Natural killer cell (primary cell): ENCODE measurements at places on chromosomes 5 and 9.

DNA sequence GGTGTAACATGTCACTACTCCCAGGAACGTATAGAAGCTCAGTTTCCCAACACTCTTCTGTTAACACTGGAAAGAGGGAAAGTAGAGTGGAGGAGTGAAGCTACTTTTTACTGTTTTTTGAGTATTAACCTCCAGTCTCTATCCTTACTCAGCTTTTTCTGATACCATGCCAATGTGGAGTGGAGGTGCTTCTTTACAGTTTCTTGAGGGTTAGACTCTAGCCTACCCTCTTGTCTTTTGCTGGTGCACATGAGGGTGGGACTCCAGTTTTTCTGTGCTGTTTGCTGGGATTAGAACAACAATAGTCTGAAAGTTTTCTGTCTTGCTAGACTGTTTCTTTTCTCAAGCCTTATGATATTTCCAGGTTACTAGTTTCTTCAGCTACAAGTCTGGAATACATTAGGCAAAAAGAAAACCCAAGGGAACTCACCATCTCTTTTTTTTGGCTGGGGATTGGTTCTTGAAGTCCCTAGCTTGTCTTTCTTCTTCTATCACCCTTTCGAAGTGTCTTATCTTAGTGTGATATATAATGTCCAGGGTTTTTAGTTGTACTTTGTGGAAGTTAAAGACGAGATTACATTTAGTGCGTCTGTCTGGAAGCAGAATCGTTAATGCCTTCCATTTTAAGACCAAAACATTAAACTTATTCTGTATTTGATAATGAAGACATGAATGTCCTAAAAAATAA, 35.9 kb downstream of the PRR16 start:
- no peaks in the 10 kb centered on the region for H3K27me3 ChIP-seq
- no peaks in the 10 kb centered on the region for H3K36me3 ChIP-seq
- H3K4me1 ChIP-seq = no peaks in the 10 kb centered on the region
- no peak overlapping the region for H3K27ac ChIP-seq
- no peak overlapping the region for H3K4me3 ChIP-seq

GRCh38 chr5:116445311-116445710, 129.3 kb downstream of the SEMA6A start:
- H3K27ac ChIP-seq = no peak overlapping the region
- no peak overlapping the region for H3K4me3 ChIP-seq
- H3K4me1 ChIP-seq = no peaks in the 10 kb centered on the region
- H3K36me3 ChIP-seq = peaks cover 2% of the 10 kb centered on the region

DNA sequence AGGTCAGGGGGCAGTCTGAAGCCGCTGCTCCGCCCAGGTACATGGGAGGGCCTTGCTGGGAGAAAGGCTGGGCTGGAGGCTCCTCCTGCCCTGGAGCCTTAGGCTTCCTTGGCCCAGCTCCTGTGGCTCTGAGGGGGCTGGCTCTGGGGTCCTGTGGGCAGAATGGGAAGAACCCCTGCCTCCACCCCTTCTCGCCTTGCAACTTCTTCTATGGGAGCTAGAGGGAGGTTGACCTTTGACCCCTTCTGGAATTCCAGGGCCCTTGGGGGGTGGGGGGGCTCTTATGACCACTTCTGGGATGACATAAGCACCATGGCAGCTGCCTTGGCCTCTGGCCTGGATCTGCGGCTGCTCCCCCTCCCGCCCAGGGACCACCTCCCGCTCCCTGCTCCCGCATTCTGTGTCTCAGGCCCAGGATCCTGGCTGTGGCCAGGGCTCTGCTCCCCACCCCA, 32.2 kb downstream of the IER5L start:
- no peaks in the 10 kb centered on the region for H3K27me3 ChIP-seq
- H3K4me1 ChIP-seq = peaks cover 21% of the 10 kb centered on the region
- no peak overlapping the region for H3K27ac ChIP-seq
- peaks cover 25% of the 10 kb centered on the region for H3K36me3 ChIP-seq

- no peak overlapping the region for H3K4me3 ChIP-seq
- no peak for DNase-seq
- no peaks in the 10 kb centered on the region for H3K4me1 ChIP-seq
- no peaks in the 10 kb centered on the region for H3K36me3 ChIP-seq
- no peak overlapping the region for H3K27ac ChIP-seq
Observed at GRCh38 chr9:16425562-16426231, 444.8 kb downstream of the BNC2 start.

DNA sequence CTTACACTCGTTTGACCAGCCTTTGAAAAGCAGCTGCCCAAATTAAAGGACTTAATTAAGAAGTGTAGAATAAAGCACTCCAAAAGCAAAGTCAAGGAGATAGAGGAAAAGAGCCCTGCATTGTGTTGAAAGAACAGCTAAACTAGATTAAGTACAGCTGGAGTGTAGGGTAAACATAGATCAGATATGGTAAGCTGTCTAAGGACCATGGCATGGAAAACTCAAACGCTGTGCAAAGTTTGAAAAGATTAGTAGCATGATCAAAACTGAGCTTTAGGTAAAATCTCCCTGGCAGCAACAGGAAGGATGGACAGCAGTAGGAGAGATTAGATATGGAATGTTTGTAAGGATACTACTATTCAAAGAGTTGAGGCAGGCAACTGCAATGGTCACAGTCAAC, 55.4 kb downstream of the BNC2 start:
- no peak overlapping the region for H3K27ac ChIP-seq
- H3K36me3 ChIP-seq = no peaks in the 10 kb centered on the region
- no peaks in the 10 kb centered on the region for H3K27me3 ChIP-seq
- H3K4me3 ChIP-seq = no peak overlapping the region
- no peak for DNase-seq
- H3K4me1 ChIP-seq = no peaks in the 10 kb centered on the region

DNA sequence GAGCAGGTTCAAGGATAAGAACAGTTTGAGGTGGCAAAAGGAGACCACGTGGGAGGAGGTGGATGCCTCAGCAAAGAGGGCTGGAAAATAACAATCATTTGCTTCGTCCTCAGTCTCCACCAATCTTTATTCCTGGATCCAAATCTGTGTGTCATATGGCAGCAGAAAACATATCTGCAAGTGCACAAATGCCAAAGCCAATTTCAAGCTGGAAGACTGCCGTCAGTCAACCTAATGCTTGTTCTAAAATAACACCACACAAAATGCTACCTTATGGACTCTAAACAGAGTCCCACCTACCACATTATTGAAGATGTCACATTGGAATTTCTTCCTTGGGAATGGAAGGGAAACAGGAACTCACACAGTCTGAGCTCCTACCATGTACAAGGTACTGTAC, 129.1 kb downstream of the CDK5RAP2 start:
- H3K36me3 ChIP-seq = peaks cover 37% of the 10 kb centered on the region
- no peak overlapping the region for H3K27ac ChIP-seq

GRCh38 chr5:143837306-143837848, 25.4 kb downstream of the HMHB1 start:
- H3K4me1 ChIP-seq = no peaks in the 10 kb centered on the region
- no peak overlapping the region for H3K4me3 ChIP-seq
- no peaks in the 10 kb centered on the region for H3K27me3 ChIP-seq
- no peaks in the 10 kb centered on the region for H3K36me3 ChIP-seq
- no peak overlapping the region for H3K27ac ChIP-seq

- no peaks in the 10 kb centered on the region for H3K4me1 ChIP-seq
- H3K27ac ChIP-seq = no peak overlapping the region
- no peak for DNase-seq
Observed at GRCh38 chr5:10475931-10476676, 34.4 kb downstream of the ROPN1L start.

- H3K4me1 ChIP-seq = no peaks in the 10 kb centered on the region
- no peak overlapping the region for H3K4me3 ChIP-seq
- no peaks in the 10 kb centered on the region for H3K36me3 ChIP-seq
- no peak for DNase-seq
- no peaks in the 10 kb centered on the region for H3K27me3 ChIP-seq
Observed at GRCh38 chr9:99345942-99346341, 123.9 kb downstream of the SEC61B start.

GRCh38 chr9:35526087-35526801, 36.3 kb downstream of the RUSC2 start:
- no peak overlapping the region for H3K27ac ChIP-seq
- H3K27me3 ChIP-seq = no peaks in the 10 kb centered on the region
- H3K4me3 ChIP-seq = no peak overlapping the region
- no peaks in the 10 kb centered on the region for H3K36me3 ChIP-seq
- H3K4me1 ChIP-seq = no peaks in the 10 kb centered on the region
- no peak for DNase-seq

DNA sequence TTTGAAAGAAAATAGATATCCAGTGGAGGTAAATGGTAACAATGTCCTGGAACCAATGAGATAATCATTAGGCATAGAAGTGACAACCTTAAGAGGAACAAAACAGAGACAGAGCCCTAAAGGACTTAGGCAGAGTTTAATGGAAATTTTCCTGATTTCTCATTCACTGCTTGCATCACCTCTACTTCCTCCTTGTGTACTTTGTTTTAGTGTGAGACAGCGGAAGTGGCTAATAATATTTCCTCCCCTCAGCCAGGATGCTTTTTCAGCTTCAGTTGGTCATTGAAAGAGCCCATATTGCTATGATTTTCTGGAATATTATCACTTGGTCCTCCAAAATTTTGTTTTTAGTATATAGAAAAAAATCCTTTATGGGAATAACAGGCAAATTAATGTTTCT, 153.4 kb upstream of the MPDZ start:
- no peaks in the 10 kb centered on the region for H3K27me3 ChIP-seq
- no peak overlapping the region for H3K4me3 ChIP-seq
- no peaks in the 10 kb centered on the region for H3K4me1 ChIP-seq
- no peak for DNase-seq
- H3K27ac ChIP-seq = no peak overlapping the region
- no peaks in the 10 kb centered on the region for H3K36me3 ChIP-seq

DNA sequence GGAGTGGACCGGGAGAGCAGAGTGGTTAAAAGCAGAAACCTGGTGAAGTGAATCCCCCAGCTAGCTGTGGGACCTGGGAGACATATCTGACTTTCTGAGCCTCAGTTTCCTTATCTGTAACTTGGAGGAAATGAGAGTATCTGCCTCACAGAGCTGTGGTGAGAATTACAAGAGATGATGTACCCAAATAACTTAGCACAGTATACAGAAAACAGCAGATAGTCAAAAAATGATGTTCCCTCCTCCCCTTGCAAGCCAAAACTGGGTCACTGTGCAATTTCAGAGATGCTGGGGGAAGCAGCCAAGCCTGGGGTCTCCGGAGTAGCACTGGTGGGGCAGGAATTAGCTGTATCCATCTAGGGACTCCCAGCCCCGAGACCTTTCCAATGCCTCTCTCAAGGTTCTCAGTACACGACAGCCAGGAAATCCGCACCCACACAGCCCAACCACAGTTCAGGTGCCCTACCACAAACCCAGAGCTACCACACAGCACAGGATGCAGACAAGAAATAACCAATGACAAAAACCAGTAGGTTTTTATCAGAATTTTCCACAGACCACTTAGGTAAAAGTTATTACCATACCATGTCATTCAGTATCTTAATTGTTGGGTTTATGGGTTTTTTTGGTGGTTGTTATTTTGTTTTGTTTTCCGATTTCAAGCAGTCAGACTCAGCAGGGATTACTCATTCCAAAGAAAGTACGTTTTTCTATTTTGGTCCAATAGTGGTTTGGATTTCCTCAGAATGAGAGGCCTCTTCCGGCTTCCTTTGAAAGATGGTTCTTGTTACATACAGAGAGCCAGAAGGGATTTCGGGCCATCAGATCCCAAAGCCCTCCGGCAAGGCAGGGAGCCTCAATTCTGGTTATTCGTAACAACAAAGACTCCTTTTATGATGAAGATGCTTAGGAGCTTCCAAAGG, 4.9 kb upstream of the HRH2 start:
- no peak overlapping the region for H3K27ac ChIP-seq
- no peak overlapping the region for H3K4me3 ChIP-seq
- peak; percentile 83 for DNase-seq
- peaks cover 18% of the 10 kb centered on the region for H3K27me3 ChIP-seq

- H3K27ac ChIP-seq = no peak overlapping the region
- H3K36me3 ChIP-seq = no peaks in the 10 kb centered on the region
- peaks cover 23% of the 10 kb centered on the region for H3K4me1 ChIP-seq
- no peaks in the 10 kb centered on the region for H3K27me3 ChIP-seq
- H3K4me3 ChIP-seq = no peak overlapping the region
- DNase-seq = no peak
Observed at GRCh38 chr9:113504725-113505590, 41.4 kb downstream of the RGS3 start.

GRCh38 chr5:176364765-176365350, 429 bp upstream of the ARL10 start:
- no peaks in the 10 kb centered on the region for H3K27me3 ChIP-seq
- peak overlapping the region; percentile 63 for H3K4me3 ChIP-seq
- peak overlapping the region; percentile 53 for H3K27ac ChIP-seq
- H3K36me3 ChIP-seq = no peaks in the 10 kb centered on the region

DNA sequence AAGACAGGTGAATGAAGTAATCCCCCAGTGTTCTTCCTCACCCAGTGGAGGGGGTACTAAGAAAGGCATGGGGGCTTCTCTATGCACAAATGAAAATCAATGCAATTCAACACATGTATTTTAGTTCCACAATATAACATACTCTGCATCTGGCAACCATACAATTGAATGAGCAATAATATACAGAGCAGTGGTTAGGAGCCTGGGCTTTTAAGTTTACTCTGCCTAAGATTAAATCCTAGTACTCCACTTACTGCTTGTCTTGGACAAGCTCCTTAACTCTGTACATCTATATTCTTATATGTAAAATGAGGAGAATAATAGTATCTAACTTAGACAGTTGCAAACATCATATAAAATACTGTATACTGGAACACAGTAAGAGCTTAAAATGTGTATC, 195.4 kb upstream of the TRIM32 start:
- H3K36me3 ChIP-seq = no peaks in the 10 kb centered on the region
- no peak overlapping the region for H3K27ac ChIP-seq
- no peak overlapping the region for H3K4me3 ChIP-seq
- no peaks in the 10 kb centered on the region for H3K4me1 ChIP-seq
- DNase-seq = no peak
- H3K27me3 ChIP-seq = no peaks in the 10 kb centered on the region

DNA sequence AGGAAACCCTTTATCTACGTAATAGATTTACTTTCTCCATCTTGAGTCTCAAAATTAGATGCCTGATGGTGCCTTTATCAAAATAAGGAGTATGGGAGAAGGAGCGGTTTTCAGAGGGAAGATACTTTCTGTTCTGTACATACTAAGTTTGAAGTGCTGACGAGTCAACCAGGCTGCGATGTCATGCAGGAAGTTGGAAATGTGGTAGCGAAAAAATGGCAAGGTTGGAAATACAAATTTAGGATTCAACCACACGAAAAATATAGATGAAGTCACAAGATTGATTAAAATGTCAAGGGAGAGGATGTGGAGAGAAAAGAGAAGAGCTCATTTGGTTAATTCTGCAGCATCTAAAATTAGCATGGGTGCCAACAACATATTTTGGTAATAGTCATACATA, 129.5 kb downstream of the FOXD1 start:
- H3K27ac ChIP-seq = no peak overlapping the region
- no peak for DNase-seq
- H3K4me3 ChIP-seq = no peak overlapping the region
- peaks cover 15% of the 10 kb centered on the region for H3K27me3 ChIP-seq
